ENCODE measurements at places on chromosomes 3 and 15. TPM values are rescaled to one million over a fixed set of nuclear protein-coding genes. Genes with fewer than 3 reads are reported as not detected.

DNA sequence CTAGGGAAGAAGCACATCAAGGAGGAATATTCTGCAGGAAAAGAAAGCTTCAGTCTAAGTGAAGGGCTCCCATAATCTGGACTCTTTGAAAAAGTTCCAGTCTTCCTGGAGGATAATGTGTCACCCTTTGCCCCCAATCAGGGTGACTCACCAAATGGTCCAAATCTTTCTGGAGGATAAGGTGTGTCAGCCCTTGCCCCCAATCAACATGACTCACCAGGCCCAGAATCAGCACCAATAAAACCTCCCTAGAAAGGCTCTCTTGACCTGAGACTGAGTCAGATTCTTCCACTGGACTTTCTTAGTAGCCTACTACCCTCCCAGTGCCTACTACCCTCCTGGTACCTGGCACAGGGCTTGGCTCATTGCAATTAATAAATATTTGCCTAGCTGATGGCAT lies 9.5 kb upstream of the ARL14 start:
- DNase-seq: peak; percentile 13

- no peak for DNase-seq
Observed at GRCh38 chr3:195540511-195540910, 2.6 kb downstream of the PPP1R2 start.

DNA sequence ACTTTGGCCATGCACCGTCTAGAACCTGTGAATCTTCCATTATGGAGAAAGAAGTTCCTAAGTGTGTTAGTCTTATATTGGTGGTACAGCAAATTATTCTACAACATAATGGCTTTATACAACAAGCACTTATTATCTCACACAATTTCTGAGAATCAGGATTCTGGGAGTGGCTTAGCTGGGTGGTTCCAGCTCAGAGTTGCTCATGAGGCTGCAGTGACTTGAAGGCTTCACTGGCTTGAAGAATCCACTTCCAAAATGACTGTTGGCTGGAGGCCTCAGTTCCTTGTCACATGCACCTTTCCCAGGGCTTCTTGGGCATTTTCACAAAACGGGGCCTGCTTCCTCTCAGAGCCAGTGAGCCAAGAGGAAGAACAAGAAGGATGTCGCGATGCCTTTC lies 82.3 kb upstream of the RNF7 start:
- no peak for DNase-seq

GRCh38 chr3:127473244-127474024 lies 117.1 kb downstream of the TPRA1 start:
- no peak for DNase-seq

DNA sequence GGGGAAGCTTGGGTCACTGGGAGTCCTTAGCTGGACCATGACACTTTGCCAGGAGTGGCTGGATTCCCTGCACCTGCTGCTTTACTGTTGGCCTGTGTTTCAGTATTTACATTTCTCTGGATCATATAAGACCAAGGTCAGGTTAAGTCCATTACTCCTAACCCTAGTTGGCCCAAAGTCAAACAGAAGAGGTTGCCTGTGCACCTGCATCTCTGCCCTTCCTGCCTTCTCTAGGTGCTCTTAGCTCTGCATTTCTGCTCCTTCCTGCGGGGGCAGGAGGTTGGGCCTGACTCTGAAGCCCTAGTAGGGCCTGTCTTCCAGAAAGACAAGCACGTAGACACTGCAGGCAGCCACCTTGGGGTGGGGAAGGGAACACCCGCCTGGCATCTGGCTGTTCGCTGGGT lies 124.3 kb downstream of the RPLP1 start:
- DNase-seq: no peak

DNA sequence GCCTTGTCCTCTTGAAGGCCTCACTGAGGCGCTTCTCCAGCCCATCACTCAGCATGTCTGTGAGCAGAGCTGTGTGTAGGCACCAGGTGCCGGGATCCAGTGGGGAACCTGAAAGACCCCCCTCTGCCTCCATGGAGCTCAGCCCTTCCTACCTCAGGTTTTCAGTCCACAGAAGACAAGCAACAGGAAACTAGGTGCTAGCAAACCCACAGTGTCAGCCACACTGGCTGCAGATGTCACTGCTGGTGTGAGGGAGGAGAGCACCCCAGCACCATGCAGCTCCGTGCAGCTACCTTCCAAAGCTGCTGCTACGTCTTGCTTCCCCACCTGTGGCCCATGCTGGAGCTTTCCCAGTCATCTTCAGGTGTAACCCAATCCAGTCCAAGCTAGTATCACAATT lies 17.9 kb downstream of the PSTPIP1 start:
- no peak for DNase-seq

GRCh38 chr3:189712906-189713483 lies 81.8 kb downstream of the TP63 start:
- no peak for DNase-seq

GRCh38 chr15:27088584-27089232 lies 117.7 kb downstream of the GABRG3 start:
- no peak for DNase-seq

GRCh38 chr15:64942356-64942755 lies 30.7 kb downstream of the ANKDD1A start:
- DNase-seq: no peak

DNA sequence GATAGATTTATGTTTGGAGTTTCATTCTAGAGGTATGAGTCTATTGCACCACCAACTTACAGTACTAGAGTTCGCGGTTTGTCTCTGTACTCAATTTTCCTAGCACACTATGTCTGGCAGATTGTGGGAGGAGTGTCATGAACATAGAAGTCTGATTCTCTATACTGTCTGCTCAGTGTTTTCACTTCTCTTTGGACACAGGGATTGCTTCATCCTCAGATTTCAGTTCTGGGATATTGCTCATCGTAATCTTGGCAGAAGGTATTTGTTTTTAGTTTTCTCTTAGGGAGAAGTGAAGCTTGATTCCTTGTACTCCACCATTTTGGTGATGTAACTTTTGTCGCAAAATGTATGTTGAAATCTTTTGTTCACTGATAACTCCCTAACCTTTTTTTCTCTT lies 27.8 kb upstream of the AZI2 start:
- no peak for DNase-seq

GRCh38 chr3:65785065-65785645 lies 253.6 kb downstream of the MAGI1 start:
- DNase-seq: peak; percentile 17

- DNase-seq: no peak
Observed at GRCh38 chr3:157566596-157566995, 63.4 kb upstream of the VEPH1 start.

DNA sequence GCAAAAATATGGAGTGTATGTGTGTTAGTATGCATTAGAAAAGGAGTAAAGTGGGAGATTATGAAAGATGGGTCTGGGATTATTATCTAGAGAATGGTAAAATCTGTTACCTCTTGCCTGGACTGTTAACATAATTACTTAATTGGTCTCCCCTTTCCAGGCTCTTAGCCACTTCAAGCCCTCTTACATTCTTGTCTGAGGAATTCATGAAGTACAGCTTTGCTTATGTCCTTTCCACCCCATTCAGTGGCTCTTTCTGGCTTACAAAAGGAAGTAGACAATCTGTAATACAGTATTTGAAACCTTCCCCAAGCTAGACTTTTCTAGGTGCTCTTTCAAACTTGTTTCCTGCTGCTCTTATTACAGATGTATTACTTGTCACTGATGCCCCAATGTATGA lies 129.8 kb downstream of the MBNL1 start:
- no peak for DNase-seq

DNA sequence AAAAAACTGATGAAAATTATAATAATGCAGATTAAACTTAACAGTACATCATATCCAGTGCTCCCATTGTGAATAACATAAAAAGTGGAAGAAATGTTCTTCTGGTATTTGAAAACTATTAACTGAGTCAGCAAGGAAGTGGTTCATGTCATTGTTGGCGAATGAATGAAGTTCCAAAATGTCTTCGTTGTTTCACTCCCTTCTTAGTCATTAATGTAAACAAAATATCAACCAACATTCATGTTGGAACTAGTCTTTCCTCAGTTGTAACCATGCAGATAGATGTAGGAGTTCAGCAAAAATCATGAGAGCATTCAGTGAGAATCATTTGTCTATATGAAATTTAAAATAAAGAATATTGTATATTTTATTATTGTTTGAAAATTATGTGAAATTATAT lies 44.1 kb upstream of the ICE2 start:
- peak; percentile 70 for DNase-seq

DNA sequence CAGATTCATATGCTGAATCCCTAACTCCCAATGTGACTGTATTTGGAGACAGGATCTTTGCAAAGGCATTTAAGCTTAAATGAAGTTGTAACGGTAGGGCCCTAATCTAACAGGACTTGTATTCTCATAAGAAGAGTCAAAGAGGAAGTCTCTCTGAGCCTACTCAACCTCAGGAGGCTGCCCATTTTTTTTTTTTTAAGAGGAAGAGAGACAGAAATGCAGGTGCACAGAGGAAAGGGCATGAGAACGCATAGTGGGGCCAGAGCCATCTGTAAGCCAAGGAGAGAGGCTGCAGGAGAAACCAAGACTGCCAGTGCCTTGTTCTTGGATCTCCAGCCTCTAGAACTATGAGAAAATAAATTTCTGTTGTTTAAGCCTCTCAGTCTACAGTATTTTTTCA lies 28.4 kb downstream of the ZNF860 start:
- no peak for DNase-seq

DNA sequence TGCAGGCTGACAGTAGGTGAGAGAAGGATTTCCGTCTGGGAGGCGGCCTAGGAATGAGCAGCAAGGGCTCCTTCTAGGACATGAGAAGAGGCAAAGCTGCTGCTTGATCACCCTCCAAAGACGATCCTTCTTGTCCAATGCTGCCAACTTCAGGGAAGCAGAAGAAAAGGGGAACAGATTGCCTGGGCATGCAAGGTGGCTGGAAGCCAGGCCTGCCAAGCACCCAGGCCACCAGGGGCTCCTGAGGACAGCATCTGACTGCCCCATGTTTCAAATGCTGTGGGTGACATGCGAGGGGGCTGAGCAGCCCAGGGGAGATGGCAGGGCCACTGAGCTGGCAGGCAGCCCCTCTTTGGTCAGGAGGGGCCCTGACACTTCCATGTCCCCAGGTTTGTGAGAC lies 3.3 kb upstream of the GRIP2 start:
- no peak for DNase-seq

DNA sequence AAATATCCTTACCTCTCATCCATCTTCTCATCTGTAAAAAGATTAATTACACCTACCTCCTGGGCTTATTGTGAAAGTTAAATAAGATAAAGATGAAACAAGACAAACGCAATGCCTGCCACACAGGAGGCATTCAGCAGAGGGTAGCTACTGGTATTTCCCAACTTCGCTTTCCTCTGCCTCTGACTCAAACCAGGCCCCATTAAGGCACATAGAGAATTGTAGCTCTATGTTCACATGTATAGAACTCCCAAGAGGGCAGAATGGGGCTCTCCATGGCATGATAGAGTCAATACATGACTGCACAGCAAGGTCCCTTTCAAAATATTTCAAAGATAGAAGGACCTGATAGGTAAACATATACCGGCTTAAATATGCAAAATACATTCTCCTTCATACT lies 1.4 kb downstream of the LYSMD2 start:
- DNase-seq: no peak

SMCO1 gene
- not detected for polyA plus RNA-seq

ENTPD3 gene
- 20.5 TPM for polyA plus RNA-seq

CLSTN2 gene
- 0.17 TPM for polyA plus RNA-seq

GADL1 gene
- not detected for polyA plus RNA-seq

KBTBD13 gene
- not detected for polyA plus RNA-seq

CHRM5 gene
- not detected for polyA plus RNA-seq

COLQ gene
- polyA plus RNA-seq: 0.35 TPM

RNF123 gene
- polyA plus RNA-seq: 34.4 TPM

ERC2 gene
- 0.08 TPM for polyA plus RNA-seq

CCDC9B gene
- polyA plus RNA-seq: 7.4 TPM

SNX1 gene
- polyA plus RNA-seq: 78.1 TPM

GOLGA6L2 gene
- polyA plus RNA-seq: not detected

IGSF10 gene
- 0.01 TPM for polyA plus RNA-seq

MITF gene
- 2.9 TPM for polyA plus RNA-seq

TMEM42 gene
- 15.0 TPM for polyA plus RNA-seq

PCYT1A gene
- 145 TPM for polyA plus RNA-seq

PSTPIP1 gene
- polyA plus RNA-seq: 10.0 TPM
